Stimulated activated CD8-positive, alpha-beta memory T cell treated with anti-CD3 and anti-CD28 coated beads, Interleukin-12 subunit alpha, Interleukin-12 subunit beta, amount 100 ng/mL, for 1 hour (primary cell): ENCODE measurements at places on chromosomes 5 and 9.

GRCh38 chr9:86413971-86414880 lies 60.0 kb upstream of the TUT7 start:
- DNase-seq, result no peak

- DNase-seq, result no peak
These were observed 162.8 kb downstream of the MAN2A1 start for GRCh38 chr5:109852371-109853155.

- no peak for DNase-seq
These were observed 28.7 kb downstream of the DMRT3 start for GRCh38 chr9:1005043-1005667.

DNA sequence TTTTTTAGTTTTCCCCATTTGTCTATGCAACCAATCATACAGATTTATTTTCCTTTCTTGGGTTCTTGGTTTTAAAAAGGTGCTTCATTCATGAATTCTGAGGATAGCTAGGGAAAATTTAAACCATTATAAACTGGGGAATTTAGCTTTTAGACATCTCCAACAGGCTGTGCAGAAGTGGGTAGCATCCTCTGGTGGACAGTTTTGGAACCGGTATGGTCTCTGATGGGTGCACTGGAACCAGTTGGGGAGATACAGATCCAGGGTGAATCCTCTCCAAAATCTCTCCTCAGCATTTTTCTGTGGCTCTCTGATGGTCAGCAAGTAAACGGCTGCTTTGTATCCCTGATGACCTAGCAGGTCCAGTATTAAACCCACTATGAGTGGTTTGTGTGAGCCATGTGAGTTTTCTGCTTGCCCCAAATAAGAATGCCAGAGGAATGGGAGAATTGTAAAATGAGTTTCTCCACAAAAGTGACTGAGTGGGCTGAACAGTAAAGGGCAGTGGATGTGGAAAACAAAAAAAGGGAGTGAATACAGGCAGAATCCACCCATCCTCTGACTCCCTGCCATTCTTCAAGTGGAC lies 9.1 kb upstream of the DNAJC25 start:
- DNase-seq, result no peak

GRCh38 chr5:16178745-16179372 lies 732 bp downstream of the MARCHF11 start:
- no peak for DNase-seq

GRCh38 chr9:88628811-88629210 lies 93.8 kb downstream of the NXNL2 start:
- DNase-seq, result no peak

- no peak for DNase-seq
These were observed 279.4 kb upstream of the GRIA1 start for GRCh38 chr5:153211076-153211475.

GRCh38 chr9:124754289-124754688 lies 16.8 kb downstream of the NR6A1 start:
- DNase-seq, result no peak

GRCh38 chr9:124857533-124858162 lies 4.1 kb downstream of the RPL35 start:
- DNase-seq, result no peak

GRCh38 chr5:11780641-11781345 lies 123.5 kb downstream of the CTNND2 start:
- no peak for DNase-seq

GRCh38 chr5:38134810-38135209 lies 123.5 kb upstream of the EGFLAM start:
- DNase-seq, result no peak

- DNase-seq, result no peak
These were observed 47.8 kb upstream of the ALDH1B1 start for GRCh38 chr9:38344566-38345324.

DNA sequence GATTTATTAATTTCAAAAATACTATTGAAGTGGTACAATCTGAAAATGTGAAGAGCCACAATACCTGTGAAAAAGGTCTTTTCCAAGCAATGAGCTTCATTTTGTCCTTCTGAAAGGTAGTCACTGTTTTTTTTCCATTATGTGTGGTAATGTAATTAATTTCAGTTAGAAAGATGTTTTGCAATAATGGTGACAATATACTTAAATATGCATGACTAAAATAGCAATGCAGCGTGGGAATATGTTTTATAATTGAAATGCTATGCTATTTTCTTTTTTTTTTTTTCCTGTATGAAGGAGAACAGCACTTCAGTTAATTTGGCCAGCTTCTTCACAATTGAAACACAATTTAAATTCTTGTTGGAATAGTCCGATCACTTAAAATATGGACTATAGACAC lies 41.9 kb downstream of the NPR3 start:
- no peak for DNase-seq

DNA sequence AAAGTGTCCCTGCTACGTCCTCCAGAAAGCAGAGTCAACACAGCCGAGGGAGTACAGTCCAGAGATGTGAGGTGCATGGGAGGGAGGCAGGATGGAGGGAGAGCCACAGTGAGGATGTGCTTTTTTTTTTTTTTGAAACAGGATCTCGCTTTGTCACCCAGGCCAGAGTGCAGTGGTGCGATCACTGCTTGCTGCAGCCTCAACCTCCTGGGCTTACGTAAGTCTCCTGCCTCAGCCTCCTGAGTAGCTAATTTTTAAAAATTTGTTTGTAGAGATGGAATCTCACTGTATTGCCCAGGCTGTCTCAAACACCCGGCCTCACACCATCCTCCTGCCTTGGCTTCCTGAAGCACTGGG lies 33.2 kb upstream of the ALDH1B1 start:
- DNase-seq, result no peak

- no peak for DNase-seq
These were observed 47.8 kb downstream of the RAPGEF1 start for GRCh38 chr9:131691969-131692611.

GRCh38 chr5:173534664-173535063 lies 81.8 kb downstream of the BOD1 start:
- no peak for DNase-seq

GRCh38 chr5:118553662-118554061 lies 434.7 kb downstream of the DTWD2 start:
- no peak for DNase-seq

- no peak for DNase-seq
These were observed 10.9 kb upstream of the GADD45G start for GRCh38 chr9:89593727-89594427.

DNA sequence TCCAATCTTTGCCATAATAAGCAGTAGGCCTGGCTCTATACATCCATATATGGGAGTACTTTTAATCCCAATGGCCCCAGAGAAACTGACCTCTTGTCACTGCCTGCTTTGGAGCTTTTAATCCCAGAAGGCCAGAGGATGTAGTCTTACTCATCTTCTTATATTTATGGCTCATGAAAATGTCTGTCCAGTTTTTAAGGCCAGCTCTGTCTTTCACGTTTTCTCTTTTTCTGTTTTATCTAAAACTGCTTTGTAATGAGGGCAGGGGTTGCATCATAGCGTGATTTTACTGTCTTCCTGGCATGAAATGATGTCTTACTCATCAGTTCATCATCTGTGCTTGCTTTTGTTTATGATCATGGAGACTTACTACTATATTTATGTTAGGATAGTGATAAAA lies 1094.9 kb downstream of the MAT2B start:
- DNase-seq, result no peak
